Fibroblast of skin of left quadriceps (primary cell): ENCODE measurements at places on chromosomes 4 and X.

DNA sequence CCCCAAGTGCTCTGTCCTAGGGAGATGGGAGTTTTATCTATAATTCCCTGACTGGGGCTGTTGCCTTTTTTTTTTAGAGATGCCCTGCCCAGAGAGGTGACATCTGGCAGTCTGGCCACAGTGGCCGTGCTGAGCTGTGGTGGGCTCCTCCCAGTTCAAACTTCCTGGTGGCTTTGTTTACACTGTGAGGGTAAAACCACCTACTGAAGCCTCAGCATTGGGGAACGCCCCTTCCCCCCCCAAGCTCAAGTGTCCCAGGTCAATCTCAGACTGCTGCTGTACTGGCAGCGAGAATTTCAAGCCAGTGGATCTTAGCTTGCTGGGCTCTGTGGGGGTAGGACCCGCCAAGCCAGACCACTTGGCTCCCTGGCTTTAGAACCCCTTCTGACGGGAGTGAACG lies 38.3 kb upstream of the CBLL2 start:
- DNase-seq: no peak

GRCh38 chr4:22875587-22876257 lies 183.0 kb downstream of the GBA3 start:
- no peak for DNase-seq

GRCh38 chr4:13535708-13536361 lies 8.5 kb downstream of the NKX3-2 start:
- no peak for DNase-seq

GRCh38 chrX:140206657-140207056 lies 241.3 kb upstream of the CXorf66 start:
- DNase-seq: no peak

GRCh38 chr4:70768301-70768948 lies 46.7 kb downstream of the RUFY3 start:
- no peak for DNase-seq

- DNase-seq: no peak
Measured at GRCh38 chr4:176422511-176422910, 102.7 kb downstream of the SPCS3 start.

- DNase-seq: no peak
Measured at GRCh38 chr4:59518005-59518823, 1681.9 kb upstream of the ADGRL3 start.

GRCh38 chr4:150215601-150216000 lies 137.4 kb downstream of the DCLK2 start:
- DNase-seq: no peak
